ENCODE measurements at places on chromosomes 6 and 20.

DNA sequence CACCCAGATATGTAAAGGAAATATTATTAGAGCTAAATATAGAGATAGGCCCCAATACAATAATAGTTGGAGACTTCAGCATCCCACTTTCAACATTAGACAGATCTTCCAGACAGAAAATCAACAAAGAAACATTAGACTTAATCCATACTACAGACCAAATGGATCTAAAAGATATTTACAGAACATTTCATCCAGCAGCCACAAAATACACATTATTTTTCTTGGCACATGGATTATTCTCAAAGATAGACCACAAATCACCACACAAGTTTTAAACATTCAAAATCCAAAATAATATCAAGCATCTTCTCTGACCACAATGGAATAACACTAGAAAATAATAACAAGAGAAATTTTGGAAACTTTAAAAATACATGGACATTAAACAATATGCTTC is 1159.1 kb upstream of the CITED2 start:
- no peak for DNase-seq

GRCh38 chr20:1842281-1842680 is 52.9 kb upstream of the SIRPA start:
- no peak for DNase-seq

DNA sequence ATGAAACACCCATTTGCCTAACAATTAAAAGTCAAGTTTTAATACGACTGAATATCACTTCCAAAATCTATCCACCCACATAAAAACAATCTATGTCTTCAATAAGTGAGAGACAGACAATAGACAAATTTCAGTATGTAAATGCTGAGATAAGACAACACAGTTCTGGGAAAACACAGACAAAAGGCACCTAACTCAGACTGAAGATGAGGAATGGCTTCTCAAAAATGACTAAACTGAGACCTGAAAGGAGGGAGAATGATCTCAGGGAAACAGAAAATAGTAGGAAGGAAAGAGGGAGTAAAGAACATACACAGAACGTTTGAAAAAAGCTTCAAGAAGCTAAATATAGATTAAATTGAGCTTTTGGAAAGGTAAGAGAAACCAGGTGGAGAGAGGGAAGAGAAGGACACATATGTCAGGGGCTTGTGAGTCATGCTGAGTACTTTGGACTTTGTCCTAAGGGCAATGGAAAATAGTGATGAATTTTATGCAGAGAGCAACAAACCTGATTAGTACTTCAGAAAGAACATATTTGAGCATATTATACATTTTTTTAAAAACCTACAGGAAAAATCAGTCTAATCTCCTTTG is 16.1 kb downstream of the LMBRD1 start:
- DNase-seq = no peak

GRCh38 chr6:12064131-12064530 is 52.0 kb downstream of the HIVEP1 start:
- no peak for DNase-seq

- no peak for DNase-seq
These were observed 8.7 kb downstream of the LAMA5 start for GRCh38 chr20:62358171-62359042.

- no peak for DNase-seq
These were observed 123.6 kb downstream of the LCA5 start for GRCh38 chr6:79413562-79414002.

DNA sequence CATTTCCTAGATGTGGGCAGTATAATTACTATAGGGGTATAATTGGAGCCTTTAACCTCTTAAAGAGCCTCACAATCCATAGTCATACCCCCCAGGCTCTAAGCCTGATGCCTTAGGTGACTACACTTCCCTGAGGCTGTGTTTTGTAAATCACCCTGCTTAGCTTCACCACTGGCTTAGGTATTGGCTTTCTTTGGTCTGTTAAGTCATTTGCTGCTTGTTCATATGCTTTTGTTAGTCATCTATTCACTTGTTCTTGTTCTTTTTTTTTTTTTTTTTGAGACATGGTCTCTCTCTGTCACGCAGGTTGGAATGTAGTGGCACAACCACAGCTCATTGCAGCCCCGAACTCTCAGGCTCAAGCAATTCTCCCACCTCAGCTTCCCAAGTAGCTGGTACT is 26.7 kb downstream of the KAT14 start:
- no peak for DNase-seq

DNA sequence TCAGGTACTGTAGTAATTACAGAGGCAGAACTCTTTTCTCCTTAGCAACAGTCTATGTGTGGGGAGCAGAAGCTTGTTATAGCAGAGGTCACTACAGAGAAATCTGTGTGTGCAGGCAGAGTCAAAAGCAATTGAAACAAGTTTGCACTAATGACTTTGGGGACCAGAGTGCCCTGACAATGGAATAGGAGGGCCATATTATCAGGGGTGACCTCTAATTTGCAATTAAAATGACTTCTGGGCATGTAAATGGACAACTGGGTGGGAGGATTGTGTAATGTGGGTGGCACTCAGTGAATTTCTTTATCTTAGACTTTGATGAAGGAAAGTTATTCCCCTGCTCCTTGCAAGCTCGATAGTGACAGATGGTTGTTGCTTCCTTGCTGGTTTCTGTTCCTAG is 127.2 kb downstream of the PLCB4 start:
- DNase-seq = no peak

DNA sequence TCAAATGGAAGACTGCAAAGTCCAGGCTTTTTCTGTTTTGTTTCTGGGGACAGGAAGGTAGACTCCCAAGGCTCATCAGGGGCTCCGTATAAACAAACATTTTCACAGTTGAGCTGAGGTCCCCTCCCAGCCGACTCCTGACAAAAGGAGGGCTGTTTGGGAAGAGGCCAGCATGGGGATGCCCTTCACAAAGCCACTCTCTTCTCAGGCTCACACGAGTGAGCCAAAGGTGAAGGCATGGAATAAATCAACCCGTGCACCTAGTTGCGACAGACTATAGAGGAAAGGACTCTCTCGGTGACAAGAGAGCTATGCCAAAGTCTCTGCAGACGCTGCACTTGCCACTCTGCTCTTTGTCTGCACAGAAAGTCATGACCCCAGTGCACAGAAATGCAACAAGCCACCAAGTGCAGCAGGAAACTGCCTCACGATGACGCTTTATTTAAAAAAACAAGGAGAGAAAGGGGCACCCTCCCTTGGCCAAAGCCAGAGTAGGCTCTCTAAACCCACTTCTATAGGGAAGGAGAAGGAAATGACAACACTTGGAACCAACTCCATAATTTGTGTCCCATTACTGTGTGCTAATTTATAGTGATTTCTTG is 21.0 kb downstream of the JAG1 start:
- DNase-seq = no peak

DNA sequence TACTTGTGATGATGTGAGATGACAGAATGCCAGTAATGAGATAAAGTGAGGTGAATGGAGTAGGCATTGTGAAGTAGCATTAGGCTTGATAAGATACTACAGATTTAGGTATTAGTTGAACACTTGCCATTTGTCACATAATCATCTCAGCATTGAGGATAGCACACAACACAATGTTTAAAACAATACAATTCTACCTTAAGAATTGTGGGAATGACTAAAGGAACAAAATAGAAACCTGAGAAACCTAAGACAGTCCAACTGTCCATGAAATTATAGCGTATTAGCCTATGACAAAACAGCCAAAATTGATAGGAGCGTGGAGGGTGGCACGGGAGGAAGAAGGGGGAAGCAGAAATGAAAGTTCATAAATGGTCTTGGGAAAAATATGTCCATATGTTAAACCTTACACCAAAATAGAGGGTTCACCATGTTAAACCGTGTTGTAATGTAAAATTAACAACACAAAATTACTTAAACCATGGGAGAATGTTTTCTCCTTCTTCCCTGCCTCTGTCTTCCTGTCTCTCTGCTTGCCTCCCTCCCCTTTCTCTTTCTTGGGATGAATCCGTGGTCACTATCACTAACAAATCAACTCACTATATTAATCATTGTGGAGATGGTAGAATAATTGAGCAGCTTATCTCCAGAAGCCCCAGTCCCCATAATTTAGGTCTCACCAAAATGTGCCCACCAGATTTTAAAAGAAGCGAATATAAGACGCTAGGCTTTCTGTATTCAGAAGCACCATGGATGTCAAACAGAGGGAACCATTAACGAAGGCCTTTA is 33.0 kb upstream of the HFE start:
- no peak for DNase-seq

- DNase-seq = peak; percentile 81
These were observed at the start of gene MAP7 for GRCh38 chr6:136550330-136551071. Gene MAP7, minus strand, starts transcription at chr6:136550422. Its CDS starts 14 bp downstream, at chr6:136550408.

Data from H1 (cell line).